Natural killer cell (primary cell): ENCODE measurements at places on chromosomes 5 and 9.

GRCh38 chr5:74422671-74423070 is 217.9 kb downstream of the ENC1 start:
- no peak overlapping the region for H3K4me3 ChIP-seq
- H3K36me3 ChIP-seq, result no peaks in the 10 kb centered on the region
- DNase-seq, result no peak
- no peaks in the 10 kb centered on the region for H3K27me3 ChIP-seq
- H3K4me1 ChIP-seq, result no peaks in the 10 kb centered on the region
- H3K27ac ChIP-seq, result no peak overlapping the region

GRCh38 chr9:130899051-130899748 is 2.6 kb upstream of the QRFP start:
- H3K4me3 ChIP-seq, result no peak overlapping the region
- H3K4me1 ChIP-seq, result no peaks in the 10 kb centered on the region
- H3K27me3 ChIP-seq, result no peaks in the 10 kb centered on the region
- DNase-seq, result no peak
- H3K36me3 ChIP-seq, result no peaks in the 10 kb centered on the region
- H3K27ac ChIP-seq, result no peak overlapping the region

DNA sequence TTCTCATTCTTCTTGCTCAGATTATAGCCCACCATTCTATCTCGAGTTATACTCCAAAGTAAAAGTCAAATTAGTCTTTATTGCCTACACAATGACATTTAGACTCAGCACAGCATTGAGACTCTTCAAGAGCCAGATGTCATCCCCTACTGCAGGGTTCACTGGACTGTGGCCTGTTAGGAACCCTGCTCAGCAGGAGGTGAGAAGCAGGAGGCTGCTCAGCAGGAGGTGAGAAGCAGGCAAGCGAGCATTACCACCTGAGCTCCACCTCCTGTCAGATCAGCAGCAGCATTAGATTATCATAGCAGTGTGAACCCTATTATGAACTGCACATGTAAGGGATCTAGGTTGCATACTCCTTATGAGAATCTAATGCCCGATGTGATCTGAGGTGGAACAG is 12.7 kb upstream of the LIFR start:
- H3K27ac ChIP-seq, result no peak overlapping the region
- H3K4me1 ChIP-seq, result no peaks in the 10 kb centered on the region
- H3K4me3 ChIP-seq, result no peak overlapping the region
- H3K27me3 ChIP-seq, result peaks cover 2% of the 10 kb centered on the region
- H3K36me3 ChIP-seq, result no peaks in the 10 kb centered on the region

DNA sequence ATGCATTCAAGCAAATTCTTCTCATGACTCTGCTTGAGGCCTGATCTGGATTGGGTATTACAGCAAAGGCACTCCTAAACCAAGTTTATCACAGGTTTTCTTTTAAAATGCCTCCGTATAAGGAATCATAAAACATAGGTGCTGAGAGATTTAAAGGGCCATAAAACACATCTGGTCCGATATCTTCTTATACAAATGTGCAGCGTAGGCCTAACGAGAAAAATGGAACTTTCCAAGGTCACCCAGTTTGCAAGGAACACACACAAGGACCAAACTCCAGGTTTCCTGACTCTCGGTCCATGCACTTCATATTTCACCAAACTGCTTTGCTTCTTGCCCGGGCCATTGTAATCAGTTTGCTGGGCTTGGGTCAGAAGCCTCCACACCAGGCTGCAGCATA is 22.1 kb downstream of the SH3RF2 start:
- no peak overlapping the region for H3K27ac ChIP-seq
- no peak overlapping the region for H3K4me3 ChIP-seq
- DNase-seq, result no peak
- no peaks in the 10 kb centered on the region for H3K27me3 ChIP-seq
- no peaks in the 10 kb centered on the region for H3K4me1 ChIP-seq
- H3K36me3 ChIP-seq, result no peaks in the 10 kb centered on the region

GRCh38 chr5:181217111-181217802 is 5.8 kb upstream of the TRIM41 start:
- no peaks in the 10 kb centered on the region for H3K36me3 ChIP-seq
- no peaks in the 10 kb centered on the region for H3K27me3 ChIP-seq
- H3K27ac ChIP-seq, result peak overlapping the region; percentile 71
- H3K4me3 ChIP-seq, result peak overlapping the region; percentile 61

DNA sequence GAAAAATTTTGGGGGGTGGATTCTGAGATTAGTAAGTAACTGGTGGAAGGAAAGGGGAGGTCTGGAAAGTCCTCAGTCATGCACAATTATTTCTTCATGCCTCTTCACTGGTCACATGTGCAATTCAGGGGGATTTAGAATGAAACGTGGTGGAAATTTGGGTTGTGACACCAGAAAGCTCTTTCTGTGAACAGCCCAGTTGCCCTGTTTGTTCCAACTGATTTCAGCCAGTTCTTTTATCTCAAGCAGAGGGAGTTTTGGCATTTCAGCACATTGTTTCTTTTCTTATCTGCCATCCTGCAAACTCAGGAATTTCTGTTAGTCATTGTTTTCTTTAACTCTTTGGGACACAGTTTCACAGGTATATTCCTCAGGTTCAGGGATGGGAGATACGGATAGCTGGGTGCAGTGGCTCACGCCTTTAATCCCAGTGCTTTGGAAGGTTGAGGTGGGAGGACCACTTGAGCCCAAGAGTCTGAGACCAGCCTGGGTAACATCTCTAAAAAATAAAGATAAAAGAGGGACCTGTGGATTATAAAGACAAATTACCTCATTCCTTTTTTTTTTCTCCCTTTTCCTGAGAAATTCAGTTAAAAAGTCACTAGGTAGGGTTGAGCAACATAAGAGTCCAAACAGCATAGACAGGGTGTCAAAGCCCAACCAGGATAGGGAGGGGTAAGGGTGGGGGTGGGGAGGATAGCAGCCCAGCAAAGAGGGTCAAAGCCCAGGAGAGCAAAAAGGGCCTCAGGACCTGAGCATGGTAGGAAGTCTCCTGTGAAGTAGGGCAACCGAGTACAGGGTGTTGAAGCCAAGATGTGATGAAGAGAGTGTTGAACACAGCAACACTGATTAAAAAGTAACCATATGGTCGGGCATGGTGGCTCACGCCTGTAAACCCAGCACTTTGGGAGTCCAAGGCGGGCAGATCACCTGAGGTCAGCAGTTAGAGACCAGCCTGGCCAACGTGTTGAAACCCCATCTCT is 5.4 kb upstream of the B4GALT1 start:
- DNase-seq, result no peak
- no peaks in the 10 kb centered on the region for H3K36me3 ChIP-seq
- H3K4me1 ChIP-seq, result peaks cover 14% of the 10 kb centered on the region
- H3K27ac ChIP-seq, result no peak overlapping the region
- H3K4me3 ChIP-seq, result no peak overlapping the region

- no peaks in the 10 kb centered on the region for H3K4me1 ChIP-seq
- no peak for DNase-seq
- no peaks in the 10 kb centered on the region for H3K36me3 ChIP-seq
- no peak overlapping the region for H3K27ac ChIP-seq
- no peak overlapping the region for H3K4me3 ChIP-seq
These were observed 187.6 kb downstream of the CETN3 start for GRCh38 chr5:90221951-90222350.

- H3K27ac ChIP-seq, result no peak overlapping the region
- no peaks in the 10 kb centered on the region for H3K36me3 ChIP-seq
- DNase-seq, result no peak
- H3K27me3 ChIP-seq, result no peaks in the 10 kb centered on the region
These were observed 127.0 kb downstream of the NNT start for GRCh38 chr5:43729846-43730478.

DNA sequence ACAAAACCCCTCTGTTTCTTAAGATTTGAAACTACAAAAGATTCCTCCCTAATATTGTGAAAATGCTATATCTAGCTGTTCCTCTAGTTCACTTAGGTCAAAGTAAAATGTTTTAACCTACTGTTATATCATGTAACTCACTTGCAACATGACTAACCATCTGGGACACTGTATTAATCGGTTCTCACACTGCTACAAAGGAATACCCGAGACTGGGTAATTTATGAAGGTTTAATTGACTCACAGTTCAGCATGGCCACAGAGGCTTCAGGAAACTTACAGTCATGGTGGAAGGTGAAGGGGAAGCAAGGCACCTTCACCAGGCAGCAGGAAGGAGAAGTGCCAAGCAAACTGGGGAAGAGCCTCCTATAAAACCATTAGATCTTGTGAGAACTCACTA is 34.7 kb downstream of the DIMT1 start:
- no peaks in the 10 kb centered on the region for H3K27me3 ChIP-seq
- no peak overlapping the region for H3K27ac ChIP-seq
- peaks cover 61% of the 10 kb centered on the region for H3K36me3 ChIP-seq
- no peak overlapping the region for H3K4me3 ChIP-seq
- DNase-seq, result no peak

- peak; percentile 63 for DNase-seq
- H3K36me3 ChIP-seq, result peaks cover 3% of the 10 kb centered on the region
- H3K4me3 ChIP-seq, result peak overlapping the region; percentile 93
- H3K27ac ChIP-seq, result peak overlapping the region; percentile 91
These were observed 796 bp downstream of the LNPEP start for GRCh38 chr5:96936431-96937320.

DNA sequence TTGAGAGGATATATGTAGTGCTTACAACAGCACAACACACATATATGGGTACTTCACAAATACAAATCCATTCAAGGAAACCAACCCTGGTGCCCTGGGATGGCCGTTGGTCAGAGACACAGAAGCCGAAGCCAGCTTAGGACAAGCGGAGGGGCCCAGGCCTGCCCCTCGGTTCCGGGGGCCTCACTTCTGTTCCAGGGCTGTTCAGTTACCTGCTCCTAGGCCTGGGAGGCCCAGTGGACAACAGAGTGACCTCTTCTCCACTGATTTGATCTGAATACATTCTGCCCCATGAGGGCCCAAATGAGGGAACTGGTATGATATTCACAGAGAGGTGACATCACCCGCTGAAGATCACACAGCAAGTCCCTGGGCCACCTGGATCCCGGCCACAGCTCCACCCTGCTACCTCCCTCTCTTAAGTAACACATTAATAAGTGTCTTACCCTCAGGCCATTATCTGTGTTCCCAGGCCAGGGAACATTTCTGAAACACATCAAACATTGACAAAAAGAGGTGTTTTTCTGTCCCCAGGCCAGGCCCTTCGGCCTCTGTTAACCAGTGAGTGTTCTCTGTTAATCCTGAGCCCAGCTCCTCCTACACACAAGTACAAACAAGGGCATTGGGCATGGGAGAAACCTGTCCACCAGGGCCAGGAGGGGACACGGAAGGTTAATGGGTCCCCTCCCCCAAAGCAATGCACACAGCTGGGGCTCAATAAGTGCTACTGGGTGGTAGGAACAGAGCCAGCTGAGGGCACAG is 4.5 kb upstream of the GRHPR start:
- DNase-seq, result no peak
- H3K27ac ChIP-seq, result no peak overlapping the region
- H3K4me3 ChIP-seq, result no peak overlapping the region
- peaks cover 16% of the 10 kb centered on the region for H3K4me1 ChIP-seq
- H3K36me3 ChIP-seq, result no peaks in the 10 kb centered on the region

DNA sequence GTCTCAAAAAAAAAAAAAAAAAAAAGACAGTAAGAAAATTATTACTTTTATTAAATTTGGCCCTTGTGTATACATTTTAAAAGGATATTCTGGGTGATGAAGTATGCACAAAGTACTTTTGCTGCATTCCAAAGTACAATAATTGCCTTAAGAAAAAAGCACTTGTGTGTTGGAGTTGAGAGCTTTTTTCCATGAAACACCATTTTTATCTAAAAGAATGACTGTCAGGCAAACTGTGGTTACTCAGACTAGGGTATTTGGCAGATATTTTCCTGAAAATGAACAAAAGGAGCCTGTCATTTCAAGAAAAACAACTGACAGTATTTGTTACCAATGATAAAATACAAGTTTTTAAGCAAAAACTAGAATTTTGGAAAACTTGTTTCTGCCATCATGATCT is 84.3 kb upstream of the PTPN3 start:
- H3K27ac ChIP-seq, result no peak overlapping the region
- no peak for DNase-seq
- H3K36me3 ChIP-seq, result no peaks in the 10 kb centered on the region
- no peaks in the 10 kb centered on the region for H3K4me1 ChIP-seq
- H3K4me3 ChIP-seq, result no peak overlapping the region

DNA sequence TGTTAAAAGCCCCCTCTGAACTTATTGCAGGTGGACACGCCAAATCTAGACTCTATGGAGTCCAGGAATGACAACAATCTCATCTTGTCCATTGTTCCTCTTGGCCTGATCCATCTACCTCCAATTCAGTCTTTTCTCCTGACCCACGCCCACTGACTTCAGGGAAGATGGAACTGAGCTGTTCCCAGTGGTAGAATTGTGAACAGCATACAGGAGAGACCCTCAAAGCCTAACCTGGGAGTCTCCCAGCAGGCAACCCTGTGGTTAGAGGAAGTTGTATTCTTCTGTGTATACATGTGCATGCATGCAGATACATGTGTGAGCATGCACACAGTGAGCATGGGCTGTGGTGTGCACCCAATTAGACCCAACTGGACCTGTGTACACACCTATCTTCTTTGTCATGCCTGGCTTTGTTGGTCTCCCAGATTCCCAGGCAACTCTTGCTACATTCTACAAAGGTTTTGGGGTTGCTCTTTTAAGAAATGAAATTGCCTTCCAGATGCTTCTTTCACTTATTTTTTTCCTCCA is 286.0 kb downstream of the ZSWIM6 start:
- H3K36me3 ChIP-seq, result no peaks in the 10 kb centered on the region
- H3K4me3 ChIP-seq, result no peak overlapping the region
- no peak for DNase-seq
- no peaks in the 10 kb centered on the region for H3K27me3 ChIP-seq
- H3K4me1 ChIP-seq, result no peaks in the 10 kb centered on the region

GRCh38 chr5:79794347-79794746 is 104.7 kb downstream of the CMYA5 start:
- no peak for DNase-seq
- H3K27ac ChIP-seq, result no peak overlapping the region
- H3K36me3 ChIP-seq, result no peaks in the 10 kb centered on the region
- no peaks in the 10 kb centered on the region for H3K27me3 ChIP-seq
- H3K4me1 ChIP-seq, result no peaks in the 10 kb centered on the region
- no peak overlapping the region for H3K4me3 ChIP-seq
